Stimulated activated CD4-positive, alpha-beta T cell treated with anti-CD3 and anti-CD28 coated beads, Interleukin-15, amount 100 ng/mL, for 1 hour (primary cell): ENCODE measurements at places on chromosomes 12 and 14.

- DNase-seq, result no peak
Observed at GRCh38 chr12:75982979-75983660, 48.5 kb downstream of the PHLDA1 start.

- DNase-seq, result no peak
Observed at GRCh38 chr14:103000291-103000921, 56.9 kb downstream of the CDC42BPB start.

- no peak for DNase-seq
Observed at GRCh38 chr14:60970146-60970545, 10.7 kb downstream of the TRMT5 start.

DNA sequence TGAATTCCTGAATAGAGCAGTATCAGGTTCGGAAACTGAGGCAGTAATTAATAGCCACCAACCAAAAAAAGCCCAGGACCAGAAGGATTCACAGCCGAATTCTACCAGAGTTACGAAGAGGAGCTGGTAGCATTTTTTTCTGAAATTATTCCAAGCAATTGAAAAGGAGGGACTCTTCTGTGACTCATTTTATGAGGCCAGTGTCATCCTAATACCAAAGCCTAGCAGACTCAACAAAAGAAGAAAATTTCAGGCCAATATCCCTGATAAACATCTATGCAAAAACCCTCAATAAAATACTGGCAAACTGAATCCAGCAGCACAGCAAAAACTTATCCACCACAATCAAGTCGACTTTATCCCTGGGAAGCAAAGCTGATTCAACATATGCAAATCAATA, 202.3 kb upstream of the SLC16A7 start:
- no peak for DNase-seq

- no peak for DNase-seq
Observed at GRCh38 chr12:12723149-12723680, 6.0 kb downstream of the CDKN1B start.

GRCh38 chr12:102120886-102121285, 903 bp downstream of the PARPBP start:
- DNase-seq, result no peak

DNA sequence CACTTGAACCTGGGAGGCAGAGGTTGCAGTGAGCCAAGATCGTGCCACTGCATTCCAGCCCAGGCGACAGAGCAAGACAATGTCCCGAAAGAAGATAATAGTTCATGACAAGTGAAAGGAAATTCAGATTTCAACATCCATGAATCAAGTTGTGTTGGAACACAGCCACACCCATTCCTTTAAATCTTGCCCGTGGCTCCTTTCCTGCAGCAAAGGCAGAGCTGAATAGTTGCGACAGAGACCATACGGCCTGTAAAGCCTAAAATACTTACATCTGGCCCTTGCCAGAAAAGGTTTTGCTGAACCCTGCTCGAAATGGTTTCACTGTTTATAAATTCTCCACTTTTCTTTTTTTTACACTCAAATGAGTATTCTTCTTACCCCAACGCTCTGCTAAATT, 17.7 kb upstream of the ITPK1 start:
- no peak for DNase-seq

DNA sequence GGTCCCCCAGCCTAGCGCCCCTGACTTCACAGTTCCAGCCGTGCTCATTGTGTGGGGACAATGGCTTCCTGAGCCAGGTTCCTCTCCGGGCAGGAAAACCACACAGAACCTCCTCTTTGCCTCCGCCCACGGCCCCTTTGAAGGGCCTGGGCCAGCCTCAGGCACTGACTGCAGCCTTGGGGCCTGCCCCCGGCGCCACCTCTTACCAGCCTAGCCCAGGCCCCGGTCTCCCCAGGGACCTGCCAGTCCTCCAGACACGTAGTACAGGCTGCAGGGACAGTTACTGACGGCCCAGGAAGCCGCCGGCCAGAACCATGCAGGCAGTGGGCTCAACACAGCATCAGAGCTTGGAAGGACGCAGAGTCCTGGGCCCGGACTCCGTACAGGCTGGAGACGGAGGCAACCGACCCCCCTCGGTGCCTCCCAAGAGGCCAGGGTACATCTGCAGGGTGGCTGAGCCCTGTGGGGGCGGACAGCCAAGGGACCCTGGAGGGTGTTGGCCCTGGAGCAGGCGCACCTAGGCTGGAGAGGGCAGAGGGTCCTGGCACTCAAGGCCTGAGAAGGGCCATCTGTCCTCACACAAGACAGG, 20.9 kb upstream of the NUDT14 start:
- no peak for DNase-seq

DNA sequence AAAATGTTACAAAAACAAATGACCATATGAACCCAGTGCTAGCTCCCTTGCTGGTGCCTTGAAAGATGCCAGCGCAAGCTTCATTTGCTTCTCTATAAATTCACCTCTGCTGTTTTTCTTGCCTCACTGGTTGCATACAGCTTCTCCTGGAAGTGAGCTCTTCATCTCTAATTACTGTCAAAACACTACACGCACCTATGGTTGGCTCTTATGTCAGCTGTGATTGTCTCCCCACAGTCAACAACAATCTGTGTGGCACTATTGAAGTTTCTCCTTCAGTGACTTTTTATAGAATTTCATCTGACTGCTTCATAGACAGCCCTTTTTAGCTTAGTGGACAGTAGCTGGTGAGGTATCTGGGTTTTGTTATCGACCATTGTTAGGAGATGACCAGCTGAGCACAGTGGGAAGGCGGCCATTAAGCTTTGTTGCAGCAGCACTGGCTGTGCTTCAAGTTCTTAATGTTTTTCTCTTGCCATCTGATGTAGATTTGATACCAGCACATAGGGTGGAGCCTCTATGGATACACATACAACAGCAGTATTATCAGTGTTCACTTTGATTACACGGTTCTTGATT, 131.8 kb downstream of the KITLG start:
- DNase-seq, result no peak

DNA sequence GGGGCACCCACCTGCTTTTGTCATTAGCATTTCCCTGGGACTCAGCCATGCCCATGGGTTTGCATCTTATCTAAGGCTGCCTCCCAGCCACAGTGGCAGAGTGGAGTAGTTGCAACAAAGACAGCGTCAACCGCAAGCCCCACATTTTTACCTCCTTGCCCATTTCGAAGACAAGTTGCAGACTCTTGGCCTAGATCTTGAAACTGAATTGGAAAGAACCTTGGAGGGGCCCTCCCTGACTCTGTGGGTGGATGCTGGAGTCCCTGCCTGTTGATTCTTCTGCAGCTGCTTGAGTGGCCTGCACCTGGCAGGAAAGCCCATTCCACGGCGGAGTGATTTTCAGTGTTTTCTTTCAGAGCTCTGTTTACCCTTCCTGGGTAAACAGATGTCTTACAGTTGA, 309.0 kb downstream of the VRK1 start:
- DNase-seq, result no peak

GRCh38 chr14:68404146-68404527, 388.7 kb downstream of the ZFP36L1 start:
- no peak for DNase-seq

- DNase-seq, result no peak
Observed at GRCh38 chr14:68401855-68402254, 391.0 kb downstream of the ZFP36L1 start.

- DNase-seq, result no peak
Observed at GRCh38 chr12:127515941-127516340, 751.0 kb upstream of the TMEM132C start.

- DNase-seq, result no peak
Observed at GRCh38 chr12:90484094-90484493, 470.9 kb downstream of the CCER1 start.

- no peak for DNase-seq
Observed at GRCh38 chr14:31934767-31935266, 142.3 kb upstream of the ARHGAP5 start.

DNA sequence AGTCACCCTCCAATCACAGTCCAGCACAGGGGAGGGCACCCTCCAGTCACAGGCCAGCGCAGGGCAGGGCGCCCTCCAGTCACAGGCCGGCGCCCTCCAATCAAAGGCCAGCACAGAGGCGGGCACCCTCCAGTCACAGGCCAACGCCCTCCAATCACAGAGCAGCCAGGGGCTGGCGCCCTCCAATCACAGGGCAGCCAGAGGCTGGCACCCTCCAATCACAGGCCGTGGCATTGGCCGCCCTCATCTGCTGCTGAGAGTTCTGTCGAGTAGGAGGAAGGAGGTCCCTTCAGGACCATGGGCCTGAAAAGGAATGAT, 26.6 kb downstream of the DDX51 start:
- no peak for DNase-seq

GRCh38 chr12:54989829-54990228, 5.3 kb upstream of the TESPA1 start:
- no peak for DNase-seq

GRCh38 chr14:63401646-63402045, 82.9 kb upstream of the GPHB5 start:
- DNase-seq, result no peak

DNA sequence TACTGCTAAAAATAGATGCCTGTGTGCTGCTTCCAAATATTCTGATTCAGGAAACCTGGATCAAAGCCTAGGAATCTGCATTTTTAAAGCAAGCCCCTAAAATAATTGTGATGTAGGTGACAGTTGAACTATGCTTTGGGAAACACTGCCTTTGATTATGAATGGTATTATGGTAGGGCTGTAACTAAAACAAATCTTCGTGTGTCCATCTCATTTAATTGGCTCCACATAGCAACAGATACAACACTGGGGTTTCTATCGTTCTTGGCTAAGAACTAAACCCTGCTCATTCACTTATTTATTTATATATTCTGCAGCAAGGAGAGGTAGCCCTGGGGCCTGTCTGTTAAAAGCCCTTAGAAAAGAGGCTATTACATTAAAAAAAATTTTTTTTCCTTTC, 23.0 kb upstream of the ITGA5 start:
- no peak for DNase-seq

DNA sequence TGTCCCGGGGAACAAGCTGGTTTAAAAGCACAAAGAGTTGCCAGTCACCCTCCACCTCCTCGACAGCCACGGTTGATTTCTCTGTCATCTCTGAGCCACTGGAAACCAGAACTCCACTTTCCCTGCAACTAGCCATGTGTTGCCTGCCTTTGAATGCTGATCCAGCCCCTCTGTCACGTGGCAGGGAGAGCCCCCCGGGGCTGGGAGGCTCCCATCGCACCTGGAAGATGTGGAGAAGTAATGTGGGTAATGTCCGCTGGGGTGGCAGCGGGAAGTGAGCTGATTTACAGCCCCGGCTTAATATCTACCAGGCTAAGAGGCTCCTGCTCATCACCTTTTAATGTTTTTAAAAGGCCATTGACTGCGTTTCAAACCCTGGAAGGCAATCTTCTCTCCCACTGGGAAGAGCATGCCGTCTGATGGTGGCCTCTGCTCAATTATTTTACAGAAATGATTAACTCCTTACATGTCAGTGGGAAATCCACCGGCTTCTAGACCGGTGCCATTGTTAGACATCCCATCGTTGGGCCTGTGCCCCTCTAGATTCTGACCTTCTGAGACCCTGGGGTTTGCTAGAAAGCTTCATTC, 7.4 kb downstream of the PRIMA1 start:
- DNase-seq, result no peak

DNA sequence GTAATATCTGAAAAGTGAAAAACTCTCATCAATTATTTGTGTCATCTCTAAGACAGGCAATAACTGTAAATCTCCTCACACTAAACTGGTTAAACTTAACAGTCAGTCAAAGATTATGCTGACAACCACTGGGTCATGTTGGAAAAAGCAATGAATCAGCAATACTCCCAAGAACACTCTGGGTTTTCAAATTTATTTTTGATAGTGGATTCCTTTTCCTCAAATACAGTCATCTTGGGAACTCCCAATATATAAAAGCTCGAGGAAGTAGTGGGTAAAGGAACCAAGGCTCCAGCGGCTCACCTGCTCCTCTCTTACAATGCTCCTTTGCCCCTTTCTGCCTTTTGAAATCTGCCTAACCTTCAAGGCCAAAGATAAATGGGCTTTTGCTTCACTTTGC, 70.0 kb downstream of the ARMH4 start:
- DNase-seq, result no peak

GRCh38 chr14:101845896-101846295, 84.4 kb downstream of the PPP2R5C start:
- no peak for DNase-seq

- DNase-seq, result no peak
Observed at GRCh38 chr12:93573552-93574223, 1.2 kb downstream of the SOCS2 start.

DNA sequence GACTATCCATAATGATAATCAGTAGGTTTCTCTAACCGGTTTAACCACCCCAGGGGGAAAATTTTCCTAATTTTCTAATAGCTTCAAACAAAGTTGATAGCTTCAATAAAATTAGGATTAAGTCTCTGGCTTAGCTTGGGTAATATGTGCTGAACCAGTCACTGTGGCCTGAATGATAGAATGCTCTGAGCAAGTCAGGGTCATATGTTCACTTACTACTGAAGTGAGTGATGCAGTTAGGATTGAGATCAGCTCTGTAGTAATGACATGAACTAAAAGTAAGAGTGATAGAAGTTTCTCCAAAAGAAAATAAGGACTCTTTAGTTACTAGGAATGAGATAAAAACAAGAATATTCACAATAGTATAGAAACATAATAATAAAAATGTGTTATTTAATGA, 32.6 kb downstream of the ETNK1 start:
- no peak for DNase-seq

DNA sequence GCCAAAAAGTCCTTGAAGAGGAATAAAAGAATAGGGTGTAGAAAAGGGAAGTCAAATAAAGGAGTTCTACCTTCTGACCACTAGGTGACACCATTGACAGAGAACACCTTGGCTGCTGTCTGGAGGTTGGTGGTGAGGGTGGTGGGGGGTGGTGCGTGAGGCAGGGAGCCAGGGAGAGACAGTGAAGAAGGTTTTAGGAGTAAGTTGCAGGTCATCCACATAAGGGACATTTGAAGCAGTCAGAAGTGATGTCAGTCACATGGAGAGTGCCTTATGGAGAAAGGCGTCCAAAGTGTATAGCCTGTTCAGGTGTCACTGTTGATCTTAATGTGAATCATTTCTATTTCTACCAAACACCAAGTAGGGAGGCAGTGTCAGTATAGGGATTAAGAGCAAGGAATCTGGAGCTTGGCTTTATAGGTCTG, 279.3 kb upstream of the DDHD1 start:
- DNase-seq, result no peak

GRCh38 chr12:109120095-109120494, 3.7 kb downstream of the ACACB start:
- no peak for DNase-seq

GRCh38 chr12:52772188-52772587, 5.0 kb downstream of the KRT76 start:
- no peak for DNase-seq

GRCh38 chr14:61319086-61319485, 2.3 kb upstream of the PRKCH start:
- no peak for DNase-seq

DNA sequence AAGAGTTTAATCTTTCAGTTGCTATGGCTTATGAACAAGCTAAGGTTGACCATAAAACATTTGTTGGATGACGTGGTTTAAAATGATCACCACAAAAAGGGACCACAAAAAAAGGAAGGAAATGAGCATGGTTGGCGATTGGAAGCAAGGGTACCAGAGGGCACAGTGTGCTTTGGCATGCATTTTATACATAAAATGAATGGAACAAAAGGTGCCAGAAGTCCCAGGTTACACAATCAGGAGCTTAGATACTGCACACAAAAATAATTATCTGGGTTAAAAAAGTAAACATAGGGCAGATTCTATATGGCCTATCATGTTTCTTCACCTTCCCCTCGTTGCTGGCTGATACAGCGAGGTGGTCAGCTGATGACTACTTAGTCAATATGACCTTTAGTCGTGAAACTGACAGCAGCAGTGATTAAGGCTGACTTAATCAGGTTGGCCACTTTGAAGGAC, 50.7 kb downstream of the ZC3H14 start:
- no peak for DNase-seq
